ENCODE measurements at places on chromosomes 3 and 15.
A peak's percentile ranks its signal among the peaks of the same experiment; 100 is the strongest.

GRCh38 chr3:45943207-45943846, at the start of gene CXCR6:
TSS of gene CXCR6 (plus strand) at chr3:45943464. CDS start at chr3:45946482, 3,018 bp downstream.
- DNase-seq: no peak

- no peak for DNase-seq
Observed at GRCh38 chr15:48547286-48547685, 98.2 kb downstream of the FBN1 start.

- DNase-seq: peak; percentile 49
Observed at GRCh38 chr15:69854521-69855181, 243.1 kb downstream of the TLE3 start.

GRCh38 chr3:160225176-160226025, at the start of gene C3orf80:
TSS of gene C3orf80 (plus strand) at chr3:160225422. CDS start at chr3:160225636, 214 bp downstream.
- peak; percentile 46 for DNase-seq

GRCh38 chr3:31092748-31093589, 198.5 kb upstream of the GADL1 start:
- DNase-seq: no peak

All from HTR-8/SVneo (cell line).